ENCODE measurements at places on chromosomes 6 and 20.

DNA sequence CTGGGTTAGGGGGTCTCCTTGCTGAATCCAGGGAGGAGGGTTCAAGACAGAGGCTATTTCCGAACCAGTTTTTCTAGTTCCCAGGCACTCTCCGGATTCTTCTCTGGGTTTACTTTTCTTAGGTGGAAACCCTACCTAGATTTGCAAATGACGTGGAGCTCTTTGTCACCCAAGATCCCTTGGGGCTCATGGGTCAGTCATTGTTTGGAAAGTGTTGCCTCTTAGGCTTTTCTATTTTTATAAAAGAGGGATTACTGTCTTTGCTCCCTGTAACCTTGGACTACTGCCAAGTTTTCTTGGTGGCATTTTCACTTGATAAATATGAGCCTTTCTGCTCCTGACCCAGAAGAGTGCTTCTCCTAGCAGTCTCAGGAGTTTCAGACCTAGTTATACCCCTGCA, 33.6 kb downstream of the FAM209B start:
- peak; percentile 0 for DNase-seq

DNA sequence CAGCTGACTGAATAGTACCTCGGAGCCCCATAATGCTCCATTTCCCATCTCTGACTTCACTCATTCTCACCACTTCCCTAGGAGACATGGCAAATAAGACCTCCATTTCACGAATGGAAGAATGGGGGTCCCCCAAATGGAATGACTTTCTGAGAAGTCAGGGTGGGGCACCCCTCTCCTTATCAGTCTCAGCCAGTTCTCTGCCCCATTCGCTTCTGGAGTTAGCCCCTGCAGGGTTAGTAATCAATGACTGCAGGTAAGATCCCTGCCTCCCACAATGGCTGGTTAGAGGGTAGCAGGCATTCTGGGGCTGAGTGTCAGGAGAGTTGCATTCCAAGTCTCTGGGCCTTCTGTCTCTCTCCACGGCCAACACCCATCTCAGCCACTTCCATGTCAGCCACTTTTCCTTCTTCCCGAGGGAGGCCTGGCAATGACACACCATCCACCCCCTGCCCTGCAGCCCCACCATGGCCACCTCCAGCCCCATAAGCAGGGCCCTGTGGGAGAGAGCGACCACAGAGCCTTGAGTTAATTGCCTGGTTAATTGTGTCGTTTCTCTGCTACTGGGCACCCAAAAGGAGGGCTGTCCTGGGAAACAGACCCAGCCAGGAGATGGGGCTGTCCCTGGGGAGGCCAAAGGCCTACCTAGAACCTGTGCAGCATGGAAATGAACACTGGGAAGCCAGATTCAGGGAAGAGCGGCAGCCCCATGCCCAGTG, 13.4 kb downstream of the CCDC167 start:
- no peak for DNase-seq

- no peak for DNase-seq
These were observed 6.6 kb downstream of the FOXS1 start for GRCh38 chr20:31838646-31839292.

DNA sequence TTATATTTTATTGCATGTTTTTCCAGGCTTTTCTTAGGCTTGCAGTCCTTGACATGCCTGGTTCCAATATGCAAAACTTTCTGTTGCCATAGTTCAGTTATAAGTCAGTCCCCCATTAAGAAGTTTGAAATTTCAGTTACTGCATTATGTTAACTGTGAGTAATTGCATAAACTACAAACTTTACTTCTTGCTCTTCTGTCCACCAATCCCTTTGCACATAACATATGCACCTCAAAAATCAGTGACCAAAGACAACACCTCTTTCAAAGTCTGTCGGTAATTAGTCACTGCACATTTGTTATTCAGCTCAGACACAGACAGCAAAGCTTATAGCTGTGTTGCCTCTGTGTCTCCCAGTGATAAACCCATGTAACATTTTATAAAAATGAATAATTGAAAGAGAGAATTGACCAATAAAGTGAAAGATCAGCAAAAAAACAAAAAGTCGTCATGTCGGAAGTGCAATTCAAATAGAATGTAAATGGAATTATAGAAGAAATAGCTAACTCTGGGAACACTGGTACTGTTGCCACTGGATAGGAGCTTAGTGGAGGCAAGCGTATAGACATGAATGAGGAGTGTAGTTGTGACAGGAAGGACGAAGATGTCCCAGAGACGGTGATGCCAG, 50.3 kb upstream of the BTBD3 start:
- no peak for DNase-seq

GRCh38 chr6:46159229-46159628, 11.6 kb downstream of the ENPP5 start:
- DNase-seq = no peak

- peak; percentile 13 for DNase-seq
These were observed 56.2 kb upstream of the EDN1 start for GRCh38 chr6:12233693-12234571.

DNA sequence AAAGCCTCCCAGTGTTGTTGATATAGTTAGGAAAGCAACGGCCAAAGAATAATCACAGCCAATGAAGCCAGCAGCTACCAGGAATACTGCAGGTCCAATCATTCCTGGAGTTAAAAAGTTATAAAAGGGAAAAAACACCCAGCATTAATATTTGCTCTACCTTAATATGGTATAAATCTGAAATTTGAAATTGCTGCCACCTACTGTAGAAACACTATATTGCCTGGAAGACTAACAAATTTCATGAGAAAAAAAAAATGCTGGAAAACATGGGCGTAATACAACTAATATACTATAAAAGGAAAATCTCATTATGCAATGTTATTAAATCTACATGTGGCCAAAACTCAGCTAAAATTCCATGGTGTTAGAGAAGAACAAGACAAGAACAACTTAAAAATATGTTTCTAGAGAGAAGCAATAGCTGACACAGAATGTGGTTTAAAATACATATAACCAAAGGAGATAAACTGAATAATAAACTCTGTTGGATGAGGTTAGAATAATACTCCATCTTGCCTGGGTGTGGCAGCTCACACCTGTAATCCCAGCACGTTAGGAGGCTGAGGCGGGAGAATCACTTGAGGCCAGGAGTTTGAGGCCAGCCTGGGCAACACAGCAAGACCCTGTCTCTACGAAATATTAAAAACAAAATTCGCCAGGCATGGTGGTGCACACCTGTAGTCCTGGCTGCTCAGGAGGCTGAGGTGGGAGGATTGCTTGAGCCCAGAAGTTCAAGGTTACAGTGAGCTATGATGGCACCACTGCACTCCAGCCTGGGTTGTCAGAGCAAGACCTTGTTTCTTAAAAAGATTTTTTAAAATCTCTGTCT, 43.1 kb downstream of the SLC17A5 start:
- no peak for DNase-seq

GRCh38 chr6:28710466-28711191, 184.9 kb downstream of the GPX5 start:
- DNase-seq = peak; percentile 22

GRCh38 chr6:170057961-170058877, 232.7 kb downstream of the DLL1 start:
- DNase-seq = no peak

DNA sequence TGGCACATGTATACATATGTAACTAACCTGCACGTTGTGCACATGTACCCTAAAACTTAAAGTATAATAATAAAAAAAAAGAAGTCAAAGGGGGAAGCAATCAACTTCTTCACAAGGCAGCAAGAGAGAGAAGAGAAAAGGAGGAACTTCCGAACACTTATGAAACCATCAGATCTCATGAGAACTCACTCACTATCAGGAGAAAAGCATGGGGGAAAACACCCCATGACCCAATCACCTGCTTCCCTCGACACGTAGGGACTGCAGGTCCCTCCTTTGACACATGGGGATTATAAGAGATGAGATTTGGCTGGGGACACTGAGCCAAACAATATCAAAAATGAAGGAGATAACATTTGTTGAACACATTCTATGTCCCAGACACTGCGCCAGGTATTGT, 94.8 kb upstream of the PHACTR1 start:
- DNase-seq = no peak

- DNase-seq = no peak
These were observed 61.6 kb upstream of the RNF146 start for GRCh38 chr6:127205036-127205435.

DNA sequence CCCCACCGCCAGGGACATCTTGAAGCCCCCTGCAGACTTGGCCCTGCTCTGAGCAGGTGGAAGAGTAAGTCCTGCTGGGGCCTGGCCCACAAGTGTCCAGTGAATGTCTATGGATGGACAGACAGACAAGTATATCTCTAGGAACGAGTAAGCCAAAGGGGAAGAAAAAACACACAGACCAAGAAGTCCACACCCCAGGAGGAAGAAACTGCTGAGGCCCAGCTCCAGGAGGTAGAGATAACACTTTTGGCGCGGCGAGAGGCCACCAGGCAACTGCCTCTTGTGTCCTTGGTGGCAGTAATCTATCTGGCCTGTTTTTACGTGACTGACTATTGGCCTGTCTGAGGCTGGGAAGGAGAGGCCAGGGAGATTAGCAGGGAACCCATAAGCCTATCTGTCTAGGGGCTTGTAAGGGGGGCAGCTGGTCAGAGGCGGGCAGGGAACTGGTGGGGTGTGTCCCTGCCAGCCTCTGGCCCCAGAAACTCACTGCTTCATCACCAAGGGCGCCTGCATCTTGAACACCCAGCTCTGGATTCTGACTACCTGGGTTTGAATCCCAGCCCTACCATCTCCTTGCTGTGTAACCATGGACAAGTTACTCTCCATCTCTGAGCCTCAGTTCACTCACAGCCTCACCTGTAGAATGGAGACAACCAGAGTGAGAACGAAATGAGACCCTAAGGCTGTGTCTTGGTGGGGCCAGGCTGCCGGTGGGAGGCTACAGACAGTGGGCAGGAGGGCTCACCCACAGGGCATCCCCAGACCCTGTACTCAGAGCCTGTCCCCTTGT, 31.3 kb downstream of the C20orf203 start:
- DNase-seq = no peak

DNA sequence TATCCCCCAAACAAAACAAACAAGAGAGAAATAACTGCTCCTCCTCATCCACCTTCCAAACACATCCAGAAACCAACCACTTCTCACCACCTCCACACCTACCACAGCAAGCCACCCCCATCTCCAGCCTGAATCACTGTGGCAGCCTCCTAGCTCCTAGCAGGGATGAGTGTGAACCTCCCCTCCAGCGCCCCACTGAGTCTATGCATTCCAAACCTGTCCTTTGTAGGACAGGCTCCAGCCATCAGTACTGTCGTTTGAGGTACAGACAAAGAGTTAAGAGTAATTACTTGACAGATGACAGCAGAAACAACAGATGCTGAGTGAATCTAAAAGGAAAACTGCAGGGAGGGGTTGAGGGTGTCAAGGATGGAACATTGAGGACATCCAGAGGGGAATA, 2.4 kb downstream of the METTL24 start:
- DNase-seq = no peak

GRCh38 chr6:93787841-93788240, 368.5 kb upstream of the EPHA7 start:
- DNase-seq = no peak

DNA sequence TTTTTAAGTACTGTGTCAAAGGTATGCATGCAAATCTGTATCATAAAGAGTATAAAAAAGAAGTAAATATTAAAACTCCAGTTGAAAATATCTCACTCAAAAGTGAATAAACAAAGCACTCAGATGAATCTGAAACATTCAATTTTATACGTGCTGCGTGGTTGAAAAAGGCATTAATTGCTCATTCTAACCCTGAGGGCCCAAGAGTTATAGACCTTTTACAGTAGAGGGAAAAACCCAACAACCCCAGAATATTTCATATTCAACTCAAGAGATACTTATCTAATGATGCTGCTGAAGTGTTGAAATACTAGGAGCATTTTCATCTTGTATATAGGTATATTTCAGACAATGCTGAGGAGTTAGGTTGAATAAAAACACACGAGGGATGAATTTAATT, 862.8 kb upstream of the CITED2 start:
- DNase-seq = no peak

- no peak for DNase-seq
These were observed 14.8 kb downstream of the CYP24A1 start for GRCh38 chr20:54158856-54159418.

- DNase-seq = no peak
These were observed 6.4 kb downstream of the RMND1 start for GRCh38 chr6:151445482-151445881.

DNA sequence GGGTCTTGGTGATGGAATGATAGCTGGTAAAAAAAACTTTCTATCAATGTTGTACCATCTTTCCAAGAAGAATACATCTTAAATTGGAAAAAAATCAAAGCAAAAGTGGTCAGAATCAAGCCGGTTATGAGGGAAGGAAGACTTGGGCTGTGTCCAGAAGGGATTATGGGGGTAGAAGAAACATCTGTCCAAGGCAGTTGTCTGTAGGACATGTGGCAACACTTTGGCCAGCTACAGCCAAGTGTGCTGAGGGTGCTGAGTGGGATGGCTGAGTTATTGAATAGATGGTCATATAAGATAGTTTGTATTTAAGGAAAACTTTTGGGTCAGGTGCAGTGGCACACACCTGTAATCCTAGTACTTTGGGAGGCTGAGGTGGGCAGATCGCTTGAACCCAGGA, 38.4 kb downstream of the INSM1 start:
- no peak for DNase-seq

GRCh38 chr20:32945710-32946221, 58.5 kb downstream of the SUN5 start:
- DNase-seq = peak; percentile 15

DNA sequence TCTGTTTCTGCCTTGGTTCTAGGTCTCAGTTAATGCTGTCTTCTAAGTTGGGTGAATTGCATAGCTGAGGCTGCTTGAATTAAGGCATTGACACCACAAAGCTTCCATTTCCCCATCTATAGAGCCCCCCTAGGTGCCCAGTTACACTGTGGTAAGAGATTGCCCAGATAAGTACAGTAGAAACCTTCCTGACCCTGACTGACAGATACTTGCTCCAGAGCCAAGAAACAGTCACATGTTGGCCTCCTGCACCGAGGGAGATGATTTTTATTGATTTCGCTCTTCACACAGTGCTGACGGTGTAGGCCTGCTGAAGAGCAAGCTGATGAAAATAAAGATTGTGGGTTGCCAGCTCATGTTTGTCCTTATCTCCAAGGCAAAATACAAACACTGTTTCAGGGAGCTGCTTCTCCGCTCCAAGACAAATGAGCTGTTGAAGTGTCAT, 67.9 kb downstream of the TRMT11 start:
- no peak for DNase-seq

GRCh38 chr6:53961679-53962370, 149.4 kb upstream of the MLIP start:
- DNase-seq = no peak

GRCh38 chr20:61445138-61445537, 193.1 kb downstream of the CDH4 start:
- no peak for DNase-seq

DNA sequence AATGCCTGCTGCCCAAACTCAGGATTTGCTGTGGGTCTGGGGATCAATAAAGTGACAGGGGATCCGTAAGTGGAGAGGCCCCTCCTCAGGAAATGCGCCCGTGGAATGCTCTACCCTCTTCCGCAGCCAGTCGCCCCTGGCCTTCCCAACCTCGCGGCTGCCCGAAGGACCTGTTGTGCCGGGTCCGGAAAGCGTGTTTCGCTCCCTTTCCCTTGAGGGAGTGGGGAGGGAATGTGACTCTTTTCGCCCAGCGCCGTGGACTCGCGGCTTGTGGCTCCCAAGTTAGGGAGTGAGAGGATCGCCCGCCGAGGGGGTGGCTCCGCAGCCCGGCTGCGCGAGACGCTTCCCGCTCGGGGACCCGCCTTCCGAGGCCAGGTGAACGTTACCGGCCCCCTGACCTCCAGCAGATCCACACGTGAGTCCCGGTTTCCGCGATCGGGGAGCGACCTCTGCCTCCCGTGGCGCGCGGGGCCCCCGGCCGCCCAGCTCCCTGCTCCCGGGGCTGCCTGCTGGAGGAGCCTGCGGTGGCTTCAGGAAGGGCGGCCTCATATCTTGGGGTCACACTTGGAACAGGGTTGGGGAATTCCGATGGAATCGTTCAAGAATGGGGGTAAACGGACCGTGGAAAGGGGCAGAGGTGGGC, 666 bp downstream of the TPD52L1 start:
- no peak for DNase-seq

Data from NCI-H748 treated with DMSO at 0.1 percent for 48 hours (cell line).